ENCODE measurements at places on chromosomes 5 and 9. TPM values are rescaled to one million over a fixed set of nuclear protein-coding genes. Genes with fewer than 3 reads are reported as not detected.

- no peak for DNase-seq
Observed at GRCh38 chr9:115267790-115268189, 149.8 kb upstream of the TNC start.

DNA sequence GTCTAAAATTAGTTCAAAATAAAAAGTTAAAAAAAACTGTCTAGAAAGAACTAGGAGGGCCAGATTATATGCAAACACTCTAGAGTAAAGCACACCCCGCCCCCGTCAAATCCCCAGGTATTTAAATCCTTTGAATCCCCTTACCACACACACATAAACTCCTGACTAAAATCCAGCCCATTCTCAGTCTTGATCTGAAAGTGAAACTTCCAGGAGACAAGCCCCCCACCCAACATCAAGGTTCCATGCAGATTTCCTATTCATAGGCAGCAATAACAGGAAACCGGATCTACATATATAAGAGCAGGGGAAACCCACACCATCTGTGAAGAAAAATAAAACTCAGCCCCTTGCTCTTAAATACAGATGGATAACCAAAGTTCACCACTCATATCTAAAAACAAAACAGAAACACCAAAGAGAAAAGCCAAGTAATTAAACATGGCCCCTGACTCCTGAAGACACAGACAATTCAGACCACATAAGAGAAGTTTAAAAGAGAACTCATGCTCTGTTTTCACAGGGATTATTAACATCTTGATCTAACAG, 42.3 kb downstream of the MARCHF3 start:
- DNase-seq = no peak

GRCh38 chr9:15401266-15401665, 21.4 kb upstream of the SNAPC3 start:
- DNase-seq = peak; percentile 88

GRCh38 chr5:10338686-10339057, 14.8 kb upstream of the MARCHF6 start:
- peak; percentile 74 for DNase-seq

- no peak for DNase-seq
Observed at GRCh38 chr5:6739603-6740002, 26.4 kb downstream of the TENT4A start.

The DMRT2 gene
- not detected for total RNA-seq

The SLC34A1 gene
- total RNA-seq = not detected

The ZNF484 gene
- total RNA-seq = 14.4 TPM

GRCh38 chr9:113621980-113622379, 158.5 kb downstream of the RGS3 start:
- no peak for DNase-seq

GRCh38 chr5:78574731-78575161, 73.8 kb downstream of the LHFPL2 start:
- no peak for DNase-seq

DNA sequence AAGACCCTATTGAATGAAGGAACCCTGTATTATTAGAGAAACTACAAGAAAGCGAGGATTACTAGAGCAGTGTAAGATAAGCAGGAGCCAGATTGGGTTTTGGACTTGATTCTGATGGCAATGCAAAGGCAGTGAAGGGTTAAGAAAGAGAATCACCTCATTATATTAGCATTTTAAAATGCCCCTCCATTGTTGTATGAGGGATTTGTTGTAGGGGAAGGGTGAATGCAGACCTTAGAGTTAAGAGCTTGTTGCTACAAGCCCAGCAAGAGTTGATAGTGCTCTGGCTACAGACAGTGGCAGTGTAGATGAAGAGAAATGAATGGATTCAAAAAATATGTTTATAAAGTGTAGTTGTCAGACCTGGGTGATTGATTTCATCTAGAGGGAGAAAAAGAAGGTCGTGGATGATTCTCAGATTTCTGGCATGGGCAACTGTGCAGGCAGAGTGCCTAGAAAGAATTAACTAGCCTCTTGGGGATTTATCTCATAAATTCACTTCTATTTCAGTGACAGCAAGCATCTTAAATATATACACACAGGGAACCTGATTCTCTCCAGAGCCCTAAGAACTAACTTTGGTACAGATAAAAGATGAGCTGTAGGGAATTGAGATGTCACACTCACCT, 344.8 kb downstream of the ARRDC3 start:
- no peak for DNase-seq

DNA sequence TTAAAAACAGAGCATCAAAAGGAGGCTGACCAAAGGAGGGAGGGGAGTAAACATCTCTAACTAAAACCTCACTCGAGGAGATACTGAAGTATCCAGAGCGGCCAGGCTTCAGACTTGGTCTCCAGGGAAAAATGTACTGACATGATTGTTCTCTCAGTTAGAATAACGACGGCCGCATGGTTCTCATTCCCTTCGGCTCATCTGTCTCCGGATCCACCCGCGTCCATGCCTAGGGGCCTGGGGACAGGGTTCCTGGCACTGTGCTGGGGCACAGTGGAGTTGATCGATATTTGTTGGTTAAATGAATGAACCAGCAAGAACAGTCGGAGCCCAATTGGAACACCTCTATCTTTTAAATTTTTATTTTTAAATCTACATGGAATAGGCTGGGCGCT, 167.1 kb upstream of the PHYKPL start:
- DNase-seq = peak; percentile 82

- DNase-seq = no peak
Observed at GRCh38 chr9:4883326-4883873, 90.7 kb downstream of the RCL1 start.

The SLC36A3 gene
- not detected for total RNA-seq

DNA sequence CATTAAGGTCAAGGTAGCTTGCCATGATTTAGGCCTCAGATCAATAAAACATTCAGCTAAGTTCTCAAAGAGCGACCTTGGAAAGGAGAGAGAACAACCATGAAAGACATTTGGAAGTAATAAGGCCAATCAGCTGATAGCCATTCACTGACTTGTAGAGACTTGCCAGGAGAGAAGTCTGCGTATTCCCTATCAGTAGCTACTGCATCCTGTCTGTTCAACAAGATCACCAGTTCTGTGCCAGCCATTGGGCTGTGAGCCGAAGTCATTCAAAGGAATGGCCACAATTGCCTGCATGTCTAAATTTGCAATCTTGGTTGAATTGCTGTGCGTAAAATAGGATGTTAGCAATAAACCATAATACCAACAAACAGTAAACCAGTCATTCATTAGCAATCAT, 219.8 kb downstream of the FBXL7 start:
- DNase-seq = no peak

- DNase-seq = no peak
Observed at GRCh38 chr5:66193419-66193818, 49.3 kb downstream of the SREK1 start.

GRCh38 chr9:122100756-122101155, 7.6 kb upstream of the TTLL11 start:
- DNase-seq = no peak

- DNase-seq = peak; percentile 44
Observed at GRCh38 chr5:1817261-1818043, 16.2 kb downstream of the NDUFS6 start.

GRCh38 chr5:6333182-6333905, 45.0 kb downstream of the MED10 start:
- DNase-seq = no peak

- no peak for DNase-seq
Observed at GRCh38 chr5:22598796-22599195, 254.3 kb downstream of the CDH12 start.

The BTNL8 gene
- not detected for total RNA-seq

The DOCK2 gene
- total RNA-seq = 6.2 TPM

- peak; percentile 58 for DNase-seq
Observed at GRCh38 chr9:126420643-126421564, 94.3 kb downstream of the MVB12B start.

DNA sequence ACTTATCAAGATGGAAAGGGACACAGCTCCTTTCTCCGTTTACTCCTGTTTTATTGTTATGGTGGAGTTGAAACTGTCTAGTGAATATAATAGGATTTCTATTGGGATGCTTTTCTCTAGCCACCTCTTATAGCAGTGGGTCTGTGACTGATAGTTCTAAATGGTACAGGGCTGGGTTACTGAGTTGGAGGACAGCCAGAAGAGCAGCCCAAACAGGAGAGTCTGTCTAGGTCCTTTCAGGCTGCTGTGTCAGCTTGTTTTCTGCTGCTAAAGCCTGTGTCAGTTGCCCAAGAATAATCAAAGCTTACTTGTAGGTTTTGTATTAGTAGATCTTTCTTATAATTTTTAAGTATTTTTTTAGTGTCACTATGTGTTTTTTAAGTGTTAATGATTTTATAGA, 356.0 kb upstream of the SEMA6A start:
- no peak for DNase-seq

- peak; percentile 85 for DNase-seq
Observed at GRCh38 chr5:6632324-6632887, 438 bp downstream of the NSUN2 start.

DNA sequence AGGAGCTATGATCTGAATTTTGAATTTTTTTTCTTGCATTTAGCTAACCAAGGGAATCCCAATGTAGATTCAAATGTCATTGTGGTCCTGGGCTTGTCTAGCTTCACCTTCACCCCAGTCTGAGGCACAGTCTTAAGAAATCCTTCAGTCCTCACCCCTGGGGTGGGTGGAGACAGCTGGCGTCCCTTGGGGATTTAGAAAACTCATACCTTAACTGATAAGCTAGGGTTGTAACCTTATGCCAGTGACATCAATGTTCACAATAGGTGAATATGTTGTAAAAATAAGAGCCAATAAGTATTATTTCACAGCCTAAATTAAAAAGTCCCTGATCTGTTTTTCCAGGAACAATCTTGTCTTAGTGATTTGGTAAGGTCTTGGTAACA, 4.6 kb downstream of the ISOC1 start:
- no peak for DNase-seq

The TXNDC8 gene
- not detected for total RNA-seq

The PITX1 gene
- 8.3 TPM for total RNA-seq

- no peak for DNase-seq
Observed at GRCh38 chr5:168308976-168309598, 17.6 kb downstream of the WWC1 start.

The BASP1 gene
- 242 TPM for total RNA-seq

- no peak for DNase-seq
Observed at GRCh38 chr5:20972419-20972925, 984.5 kb upstream of the CDH18 start.

DNA sequence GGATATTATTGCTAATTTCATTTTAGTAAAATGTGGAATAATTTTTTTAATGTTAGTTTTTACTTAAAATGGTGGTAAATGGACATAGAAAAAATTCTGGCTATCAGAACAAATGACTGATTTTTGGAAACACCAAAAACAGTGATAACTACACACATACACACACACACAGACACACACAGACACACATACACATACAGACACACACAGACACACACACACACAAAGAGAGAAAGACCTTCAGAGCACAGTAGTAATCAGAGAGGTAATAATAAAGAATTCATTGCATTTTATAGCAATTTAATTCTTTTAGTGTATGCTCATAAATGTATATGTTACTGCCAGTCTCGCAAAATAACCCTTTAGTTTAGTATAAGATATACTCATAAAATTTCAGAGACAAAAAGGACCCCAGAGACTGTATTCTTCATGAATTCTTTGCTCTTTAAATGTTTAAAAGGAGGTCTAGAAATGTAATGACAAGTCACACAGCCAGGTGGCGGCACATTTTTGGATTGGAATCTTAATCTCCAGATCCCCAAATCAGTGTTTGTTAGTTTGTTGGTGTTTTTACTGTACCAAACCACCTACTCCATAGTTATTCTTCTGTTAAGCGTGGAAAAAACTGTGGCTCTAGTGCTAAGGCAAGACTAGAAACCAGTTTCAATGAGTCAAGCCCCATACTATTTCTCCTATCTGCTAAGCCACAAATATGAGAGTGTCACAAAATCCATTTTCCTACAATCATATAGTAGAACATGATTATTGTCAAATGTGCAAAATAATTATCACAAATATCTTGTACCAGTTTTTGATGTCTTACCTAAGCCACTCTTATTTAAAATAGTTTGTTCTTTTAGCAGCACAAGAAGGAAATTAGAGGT, 109.9 kb downstream of the EDIL3 start:
- no peak for DNase-seq

The TMEFF1 gene
- total RNA-seq = 1.2 TPM

DNA sequence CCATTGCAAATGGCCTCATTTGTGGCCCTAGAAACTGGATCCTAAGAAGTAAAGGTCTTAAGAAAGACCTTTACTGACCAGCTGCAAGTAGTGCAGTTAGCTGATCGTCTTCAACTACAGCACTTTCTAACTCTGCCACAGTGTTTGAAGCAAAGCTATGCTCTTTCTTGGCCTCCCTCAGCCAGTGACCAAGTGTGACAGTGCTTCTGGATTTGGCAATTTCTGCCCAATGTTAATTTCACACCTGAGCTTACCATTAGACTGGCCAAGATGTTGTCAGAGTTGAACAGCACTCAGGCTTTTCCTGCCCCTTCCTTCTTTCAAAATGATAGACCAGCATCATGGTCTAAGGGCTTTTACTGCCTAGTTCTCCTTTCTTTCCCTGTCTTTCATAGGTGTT, 36.1 kb downstream of the UHRF2 start:
- no peak for DNase-seq

GRCh38 chr5:54993318-54993717, 7.9 kb upstream of the ESM1 start:
- no peak for DNase-seq

The CLIC3 gene
- total RNA-seq = 1.5 TPM

DNA sequence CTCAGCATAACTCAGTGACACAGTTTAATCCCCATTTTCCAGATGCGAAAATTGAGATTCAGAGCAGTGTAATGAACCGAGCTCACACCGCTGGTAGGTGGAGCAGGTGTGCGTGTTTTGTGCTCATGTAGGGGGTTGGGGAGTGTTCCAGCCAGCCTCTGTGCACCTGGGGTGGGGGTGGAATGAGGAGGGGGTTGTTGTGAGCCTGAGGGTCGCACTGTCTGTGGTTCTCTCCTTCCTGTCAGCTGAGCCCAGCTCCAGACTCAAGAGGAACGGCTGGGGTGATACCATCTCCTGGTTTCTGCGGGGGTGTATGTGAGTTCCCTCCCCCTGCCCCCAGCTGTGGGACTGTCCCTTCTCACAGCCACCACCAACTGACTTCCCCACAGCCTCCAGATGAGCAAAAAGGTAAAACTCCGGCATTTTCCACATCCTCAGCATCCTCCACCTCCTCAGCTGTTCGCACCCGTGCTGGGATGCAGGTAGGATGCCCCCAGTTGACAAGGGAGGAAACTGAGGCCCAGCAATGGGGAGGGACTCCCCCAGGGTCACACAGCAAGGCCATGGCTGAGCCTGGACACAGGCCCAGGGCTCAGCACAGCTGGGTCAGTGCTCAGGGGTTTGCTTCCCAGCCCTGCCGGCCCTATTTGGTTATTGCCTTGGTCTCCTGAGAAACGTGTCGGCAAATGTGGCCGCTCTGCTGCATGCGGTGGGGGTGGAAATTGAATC, 2.1 kb downstream of the SH2D3C start:
- peak; percentile 52 for DNase-seq

GRCh38 chr5:132949136-132949535, 14.3 kb downstream of the AFF4 start:
- DNase-seq = no peak

The PRSS3 gene
- total RNA-seq = 3.5 TPM

The RAB24 gene
- 22.8 TPM for total RNA-seq

All from osteoblast (primary cell).